Sigmoid colon (tissue), 7 donors: ENCODE measurements at places on chromosomes 5 and 9. TPM values are rescaled to one million over a fixed set of nuclear protein-coding genes. Genes with fewer than 3 reads are reported as not detected.

Gene TEK
- 0.23 TPM for polyA plus RNA-seq

Gene PRUNE2
- polyA plus RNA-seq: 7.4 TPM

Gene SH3GL2
- polyA plus RNA-seq: 0.76 TPM

Gene INSL6
- polyA plus RNA-seq: not detected

Gene SHB
- polyA plus RNA-seq: 11.7 TPM

Gene SHOC1
- 0.03 TPM for polyA plus RNA-seq

Gene PCDHGB3
- under 0.01 TPM for polyA plus RNA-seq

Gene GFPT2
- polyA plus RNA-seq: 6.6 TPM

Gene LCN10
- 1.8 TPM for polyA plus RNA-seq

Gene NEURL1B
- 29.6 TPM for polyA plus RNA-seq

Gene EDIL3
- 3.5 TPM for polyA plus RNA-seq

Gene PCDHGA7
- polyA plus RNA-seq: not detected

Gene DOCK2
- polyA plus RNA-seq: 21.1 TPM

Gene POLR3G
- 0.46 TPM for polyA plus RNA-seq

Gene NKD2
- polyA plus RNA-seq: 1.8 TPM

Gene FOXD4
- polyA plus RNA-seq: 0.31 TPM

Gene OXCT1
- 10.9 TPM for polyA plus RNA-seq
